ENCODE measurements at places on chromosomes 4 and X.

DNA sequence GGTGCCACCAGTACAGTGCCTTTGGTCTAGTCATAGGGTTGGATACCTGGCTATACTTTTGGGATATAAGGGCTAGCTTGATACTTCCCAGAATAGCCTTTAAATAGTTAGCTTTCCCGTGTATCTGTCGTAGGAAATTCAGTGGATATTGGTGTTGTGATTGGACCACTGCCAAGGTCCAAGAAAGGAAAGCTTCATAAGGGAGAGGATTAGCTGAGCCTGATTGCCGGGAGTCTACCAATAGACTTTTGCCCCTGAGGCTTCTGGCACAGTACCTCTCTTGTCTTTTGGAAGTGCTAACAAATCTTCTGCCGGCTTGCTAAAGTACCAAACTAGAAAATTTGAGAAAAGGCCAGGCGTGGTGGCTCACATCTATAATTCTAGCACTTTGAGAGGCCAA, 350.6 kb downstream of the CHIC1 start:
- no peaks in the 10 kb centered on the region for H3K36me3 ChIP-seq
- H3K27ac ChIP-seq, result no peak overlapping the region
- peaks cover 38% of the 10 kb centered on the region for H3K4me1 ChIP-seq
- H3K4me3 ChIP-seq, result no peak overlapping the region

GRCh38 chr4:17085416-17085815, 187.0 kb upstream of the LDB2 start:
- peaks cover 26% of the 10 kb centered on the region for H3K4me1 ChIP-seq
- DNase-seq, result no peak
- H3K27me3 ChIP-seq, result no peaks in the 10 kb centered on the region
- H3K36me3 ChIP-seq, result peaks cover 11% of the 10 kb centered on the region
- H3K27ac ChIP-seq, result no peak overlapping the region

DNA sequence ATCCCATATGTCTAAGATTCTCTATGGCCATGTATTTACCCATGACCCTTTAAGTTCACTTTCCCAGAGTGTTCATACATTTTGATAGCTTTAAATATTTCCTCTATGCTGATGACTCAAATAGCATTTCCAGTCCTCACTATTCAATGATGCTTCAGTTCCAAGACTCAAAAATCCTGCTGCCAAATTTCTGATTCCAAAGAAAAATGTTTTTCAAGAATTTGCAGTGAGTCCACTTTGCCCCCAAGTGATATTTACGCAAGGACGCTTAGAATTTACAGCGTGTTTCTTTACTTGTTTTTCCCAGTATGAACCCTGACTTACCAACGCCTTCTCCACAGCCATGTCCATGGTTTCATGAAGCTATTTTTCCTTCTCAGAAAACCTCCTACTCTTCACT, 127.9 kb upstream of the PCDH18 start:
- no peak for DNase-seq
- H3K4me1 ChIP-seq, result peaks cover 79% of the 10 kb centered on the region
- H3K27me3 ChIP-seq, result no peaks in the 10 kb centered on the region
- peaks cover 5% of the 10 kb centered on the region for H3K36me3 ChIP-seq

DNA sequence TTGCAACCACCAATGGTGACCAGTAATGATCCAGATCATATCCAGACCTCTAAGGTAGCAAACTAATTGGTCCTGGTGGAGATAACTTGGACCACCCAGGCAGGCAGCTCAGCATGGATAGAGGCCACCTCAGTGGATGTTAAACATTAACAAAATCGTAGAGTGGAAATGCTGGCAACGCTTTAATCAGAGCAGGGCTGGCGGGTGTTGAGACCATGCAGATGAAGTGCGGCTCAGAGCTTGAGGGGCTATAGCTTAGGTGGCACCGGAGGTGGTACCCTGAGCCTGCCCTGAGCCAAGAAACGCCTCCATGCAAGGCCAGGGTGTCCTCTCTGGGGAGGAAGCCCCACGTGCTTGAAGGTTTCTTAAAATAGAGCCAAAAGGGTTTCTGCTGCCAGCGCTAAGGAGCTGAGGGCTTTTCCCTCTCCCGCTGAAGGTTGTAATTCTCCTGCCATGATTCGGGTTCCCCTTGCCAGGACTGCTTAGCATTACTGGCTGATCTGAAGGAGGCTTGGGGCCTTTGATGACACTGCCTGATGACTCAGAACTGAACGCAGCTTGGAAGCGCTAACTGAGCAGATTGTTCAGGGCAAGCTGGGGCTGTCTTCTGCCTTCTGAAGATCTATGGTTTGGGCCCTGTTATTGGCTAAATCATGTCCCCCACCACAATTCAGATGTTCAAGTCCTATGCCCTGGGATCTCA, 177.8 kb upstream of the ATP6AP2 start:
- peaks cover 4% of the 10 kb centered on the region for H3K27me3 ChIP-seq
- H3K27ac ChIP-seq, result no peak overlapping the region
- H3K4me3 ChIP-seq, result no peak overlapping the region

GRCh38 chr4:932713-933070, 432 bp downstream of the TMEM175 start:
- peak overlapping the region; percentile 99 for H3K4me3 ChIP-seq
- H3K27me3 ChIP-seq, result no peaks in the 10 kb centered on the region
- peaks cover 22% of the 10 kb centered on the region for H3K4me1 ChIP-seq

DNA sequence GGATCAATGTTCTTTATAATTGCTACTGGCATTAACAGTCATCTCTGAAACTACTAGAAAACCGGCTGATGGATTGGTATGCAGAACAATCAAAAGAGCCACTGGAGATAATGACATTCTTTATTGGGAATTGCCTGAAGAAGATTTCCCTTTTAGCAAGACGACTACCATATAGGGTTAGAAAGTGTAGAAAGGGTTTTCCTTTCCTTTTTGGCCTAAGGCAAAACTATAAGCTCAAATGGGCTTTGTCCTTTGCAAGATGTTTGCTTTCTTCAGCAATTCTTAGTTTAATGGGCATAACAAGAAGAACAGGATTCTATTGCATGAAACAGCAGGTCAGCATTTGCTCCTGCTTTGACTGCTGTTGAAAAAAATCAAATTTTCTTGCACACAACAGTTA, 214.2 kb upstream of the PCDH10 start:
- no peak overlapping the region for H3K27ac ChIP-seq
- no peaks in the 10 kb centered on the region for H3K36me3 ChIP-seq
- no peaks in the 10 kb centered on the region for H3K4me1 ChIP-seq
- no peak overlapping the region for H3K4me3 ChIP-seq

GRCh38 chrX:2410279-2411020, 90.3 kb downstream of the DHRSX start:
- DNase-seq, result no peak
- H3K4me1 ChIP-seq, result no peaks in the 10 kb centered on the region
- H3K27me3 ChIP-seq, result no peaks in the 10 kb centered on the region
- peaks cover 17% of the 10 kb centered on the region for H3K36me3 ChIP-seq
- H3K27ac ChIP-seq, result no peak overlapping the region

DNA sequence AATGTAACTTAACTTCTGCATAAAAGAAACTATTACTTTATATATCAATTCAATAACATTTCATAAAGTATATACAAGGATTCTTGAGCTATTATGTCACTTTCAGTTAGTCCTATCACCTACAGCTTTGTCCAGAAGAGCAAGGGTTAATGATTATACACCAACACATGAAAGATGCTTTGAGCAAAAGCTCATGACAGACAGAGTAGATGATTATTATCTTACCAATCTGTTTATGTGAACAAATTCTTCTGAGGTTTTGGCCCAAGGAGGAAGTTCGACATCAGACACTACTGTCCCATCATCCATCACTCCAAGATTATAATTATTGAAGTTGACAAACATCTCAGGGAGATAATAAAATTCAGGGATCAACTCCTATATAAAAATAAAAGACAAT, 166.7 kb upstream of the MAB21L2 start:
- peaks cover 19% of the 10 kb centered on the region for H3K4me1 ChIP-seq
- no peak overlapping the region for H3K27ac ChIP-seq

GRCh38 chr4:140219567-140219966, 65.6 kb upstream of the MAML3 start:
- H3K27me3 ChIP-seq, result peaks cover 2% of the 10 kb centered on the region
- H3K4me3 ChIP-seq, result no peak overlapping the region
- no peak for DNase-seq

- DNase-seq, result no peak
- no peaks in the 10 kb centered on the region for H3K4me1 ChIP-seq
- no peaks in the 10 kb centered on the region for H3K27me3 ChIP-seq
- H3K27ac ChIP-seq, result no peak overlapping the region
- H3K4me3 ChIP-seq, result no peak overlapping the region
These were observed 158.7 kb downstream of the DCHS2 start for GRCh38 chr4:154332681-154333421.

- peak; percentile 41 for DNase-seq
- H3K27ac ChIP-seq, result no peak overlapping the region
- no peak overlapping the region for H3K4me3 ChIP-seq
- peaks cover 25% of the 10 kb centered on the region for H3K4me1 ChIP-seq
- no peaks in the 10 kb centered on the region for H3K36me3 ChIP-seq
These were observed 88.3 kb downstream of the AMELX start for GRCh38 chrX:11381464-11381863.

GRCh38 chr4:15781427-15782095, 3.4 kb downstream of the CD38 start:
- no peak overlapping the region for H3K27ac ChIP-seq
- H3K36me3 ChIP-seq, result no peaks in the 10 kb centered on the region
- peaks cover 8% of the 10 kb centered on the region for H3K4me1 ChIP-seq
- peaks cover 58% of the 10 kb centered on the region for H3K27me3 ChIP-seq
- no peak for DNase-seq

- no peak for DNase-seq
- H3K27ac ChIP-seq, result no peak overlapping the region
- H3K36me3 ChIP-seq, result peaks cover 4% of the 10 kb centered on the region
- H3K4me3 ChIP-seq, result no peak overlapping the region
- H3K27me3 ChIP-seq, result peaks cover 29% of the 10 kb centered on the region
These were observed 80.1 kb downstream of the GALNT7 start for GRCh38 chr4:173248690-173249089.

DNA sequence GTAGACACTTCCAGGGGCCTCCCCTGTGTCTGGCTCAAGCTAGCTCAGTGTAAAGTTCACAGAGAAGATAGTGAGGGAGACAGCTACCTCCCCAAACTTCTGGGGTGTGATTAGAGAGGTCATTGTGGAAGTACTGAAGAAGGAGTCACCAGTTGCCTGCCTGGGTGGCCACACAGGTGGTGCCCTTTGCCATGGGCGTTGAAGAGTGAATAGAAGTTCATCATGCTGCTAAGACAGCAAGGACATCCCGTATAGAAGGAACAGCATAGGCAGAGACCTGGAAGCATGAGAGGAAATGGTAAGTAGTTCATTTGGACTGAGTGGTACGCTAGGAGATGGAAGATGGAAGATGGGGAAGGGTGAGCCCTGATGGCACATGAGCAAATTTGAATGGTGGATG, 110.1 kb downstream of the PJA1 start:
- no peak overlapping the region for H3K27ac ChIP-seq
- no peak overlapping the region for H3K4me3 ChIP-seq
- H3K27me3 ChIP-seq, result no peaks in the 10 kb centered on the region
- DNase-seq, result no peak

DNA sequence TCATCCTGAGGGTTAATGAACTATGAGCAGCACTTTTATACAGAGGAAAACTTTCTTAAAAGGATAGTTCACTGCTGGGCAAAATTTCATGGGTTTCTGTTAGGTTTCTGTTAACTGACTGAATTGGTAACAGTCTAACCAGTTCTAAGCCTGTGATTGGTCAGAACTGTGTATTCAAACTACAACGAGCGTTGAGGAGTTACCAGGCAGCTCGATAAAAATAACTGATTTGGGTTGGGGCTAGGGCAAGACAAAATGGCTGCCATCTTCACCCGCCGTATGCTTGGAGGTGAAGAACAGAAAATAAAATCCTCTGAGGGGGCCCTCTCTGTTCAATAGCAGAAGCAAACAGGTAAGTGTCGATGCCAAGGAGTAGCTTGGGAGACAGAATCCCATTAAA, 22.0 kb downstream of the FAM133A start:
- no peak overlapping the region for H3K27ac ChIP-seq
- peak overlapping the region; percentile 15 for H3K4me3 ChIP-seq
- H3K4me1 ChIP-seq, result no peaks in the 10 kb centered on the region

DNA sequence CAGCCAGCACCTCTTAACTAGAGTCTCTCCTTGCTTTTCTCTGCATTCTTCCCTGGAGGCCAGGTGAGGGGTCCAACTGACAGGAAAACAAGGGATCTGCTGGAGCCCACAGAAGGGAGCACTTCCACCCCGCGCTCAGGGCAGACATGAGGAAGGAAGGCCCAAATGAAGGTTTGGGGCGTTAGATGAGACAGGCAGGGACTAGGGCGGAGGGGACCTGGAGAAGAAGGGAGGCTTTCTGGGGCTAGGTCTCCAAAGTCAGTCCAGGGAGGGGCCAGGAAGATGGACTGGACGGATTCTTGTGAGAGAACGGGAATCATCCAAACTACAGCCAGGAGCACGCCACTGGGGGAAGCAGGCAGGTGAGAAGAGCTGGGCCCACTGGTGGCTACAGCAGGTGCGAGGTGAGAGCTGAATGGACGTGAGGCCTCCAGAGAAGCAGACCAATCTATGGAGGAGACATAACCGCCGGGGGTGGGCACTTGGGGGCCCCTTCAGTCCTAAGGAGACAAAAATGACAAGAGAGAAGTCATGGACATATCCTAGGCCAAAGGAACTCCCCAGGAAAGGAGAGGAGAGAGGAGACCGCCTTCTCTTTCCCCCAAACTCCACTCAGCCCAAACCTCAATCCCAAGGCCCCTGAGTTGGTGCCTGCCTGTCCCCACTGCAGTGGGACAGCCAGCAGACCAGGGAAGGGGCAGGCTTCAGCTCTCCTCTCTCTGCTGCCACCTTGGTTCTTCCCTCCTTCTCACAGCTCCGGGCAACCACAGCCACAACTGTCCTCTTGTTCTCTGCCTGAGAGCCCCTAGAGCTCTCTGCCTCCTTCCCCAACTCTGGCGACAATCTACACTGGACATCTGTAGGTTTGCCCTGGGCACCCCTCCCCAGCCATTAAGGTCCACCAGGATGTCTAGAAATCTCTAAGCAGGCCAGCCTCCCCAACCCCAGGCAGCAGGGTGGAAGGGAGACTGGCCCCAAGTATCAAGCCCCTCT, 7.0 kb downstream of the APLN start:
- H3K36me3 ChIP-seq, result no peaks in the 10 kb centered on the region
- no peak overlapping the region for H3K27ac ChIP-seq
- peaks cover 13% of the 10 kb centered on the region for H3K27me3 ChIP-seq
- H3K4me1 ChIP-seq, result no peaks in the 10 kb centered on the region
- no peak for DNase-seq

DNA sequence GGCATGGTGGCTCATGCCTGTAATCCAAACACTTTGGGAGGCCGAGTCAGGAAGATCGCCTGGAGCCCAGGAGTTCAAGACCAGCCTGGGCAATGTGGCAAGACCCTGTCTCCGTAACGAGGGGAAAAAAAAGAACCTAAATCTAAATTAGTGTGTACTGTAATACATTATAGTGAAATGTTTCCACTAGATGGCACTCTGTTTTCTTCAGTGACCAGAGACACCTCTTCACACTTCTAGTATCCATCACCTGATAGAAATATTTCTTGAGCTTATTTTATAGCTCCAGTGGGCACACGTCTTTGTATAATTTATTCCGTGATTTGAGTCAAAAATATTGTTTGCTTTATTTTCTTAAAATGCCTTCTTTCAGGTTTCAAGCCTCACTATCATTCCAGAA, 600.9 kb upstream of the DIPK2B start:
- no peak for DNase-seq
- peaks cover 82% of the 10 kb centered on the region for H3K4me1 ChIP-seq
- H3K4me3 ChIP-seq, result peak overlapping the region; percentile 83
- H3K36me3 ChIP-seq, result peaks cover 12% of the 10 kb centered on the region
- peaks cover 3% of the 10 kb centered on the region for H3K27me3 ChIP-seq
- peak overlapping the region; percentile 91 for H3K27ac ChIP-seq

GRCh38 chr4:676871-677235, 2.5 kb downstream of the MYL5 start:
- H3K4me3 ChIP-seq, result no peak overlapping the region
- no peak for DNase-seq
- no peaks in the 10 kb centered on the region for H3K27me3 ChIP-seq
- peaks cover 8% of the 10 kb centered on the region for H3K36me3 ChIP-seq
- no peak overlapping the region for H3K27ac ChIP-seq
- H3K4me1 ChIP-seq, result peaks cover 9% of the 10 kb centered on the region
